ENCODE measurements at places on chromosomes 16 and 17.
A peak's percentile ranks its signal among the peaks of the same experiment; 100 is the strongest.

DNA sequence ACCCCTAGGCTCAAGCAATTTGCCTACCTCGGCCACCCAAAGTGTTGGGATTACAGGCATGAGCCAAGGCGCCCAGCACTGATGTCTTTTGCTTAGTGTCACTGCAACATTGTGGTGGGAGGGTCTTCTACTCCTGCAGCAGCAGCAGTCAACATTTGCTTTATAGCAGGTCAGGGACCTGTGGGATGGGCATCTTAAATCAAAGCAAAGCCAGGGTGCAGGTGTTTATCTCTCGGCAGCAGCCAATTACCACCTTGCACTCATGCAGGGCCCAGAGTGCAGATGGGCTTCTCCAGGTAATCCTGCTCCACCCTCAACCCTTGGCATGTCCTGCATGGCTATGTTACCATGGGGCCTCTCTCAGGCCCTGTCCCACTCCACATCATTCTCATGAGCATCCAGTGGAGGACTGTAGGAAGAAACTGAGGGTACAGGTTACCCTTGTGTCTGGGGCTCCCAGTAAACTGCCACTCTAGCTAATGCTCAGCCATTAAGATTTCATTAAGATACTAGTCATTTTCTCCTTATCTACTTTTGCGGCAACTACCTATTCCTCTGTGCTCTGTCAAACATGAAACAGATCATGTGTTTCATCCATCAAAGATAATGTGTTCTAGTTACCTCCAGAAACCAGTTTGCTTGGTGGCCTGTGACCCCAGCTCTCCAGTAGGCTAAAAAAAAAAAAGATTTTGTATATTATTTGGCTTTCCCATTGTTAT, 16.8 kb downstream of the ADGRG5 start:
- peak; percentile 4 for DNase-seq

DNA sequence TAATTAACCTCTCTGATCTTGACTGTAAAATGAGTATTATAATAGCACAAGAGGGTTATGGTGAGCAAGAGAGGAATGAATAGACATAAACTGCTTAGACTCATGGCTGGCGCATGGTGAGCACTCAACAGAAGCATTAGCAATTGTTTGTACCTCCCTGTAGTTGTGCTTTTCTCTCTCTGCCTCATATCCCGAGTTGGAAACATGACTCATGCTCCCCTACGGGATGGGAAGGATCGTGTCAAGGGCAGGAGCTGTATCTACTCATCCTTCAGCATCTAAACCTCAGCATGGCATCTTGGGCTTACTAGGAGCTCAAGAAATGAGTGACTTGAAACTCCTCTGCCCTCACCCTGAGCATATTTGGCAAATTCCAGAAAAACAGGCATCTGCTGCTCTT, 299.6 kb downstream of the MAP2K4 start:
- peak; percentile 70 for DNase-seq

GRCh38 chr16:10827691-10828341, 9.2 kb upstream of the TVP23A start:
- DNase-seq = peak; percentile 92

DNA sequence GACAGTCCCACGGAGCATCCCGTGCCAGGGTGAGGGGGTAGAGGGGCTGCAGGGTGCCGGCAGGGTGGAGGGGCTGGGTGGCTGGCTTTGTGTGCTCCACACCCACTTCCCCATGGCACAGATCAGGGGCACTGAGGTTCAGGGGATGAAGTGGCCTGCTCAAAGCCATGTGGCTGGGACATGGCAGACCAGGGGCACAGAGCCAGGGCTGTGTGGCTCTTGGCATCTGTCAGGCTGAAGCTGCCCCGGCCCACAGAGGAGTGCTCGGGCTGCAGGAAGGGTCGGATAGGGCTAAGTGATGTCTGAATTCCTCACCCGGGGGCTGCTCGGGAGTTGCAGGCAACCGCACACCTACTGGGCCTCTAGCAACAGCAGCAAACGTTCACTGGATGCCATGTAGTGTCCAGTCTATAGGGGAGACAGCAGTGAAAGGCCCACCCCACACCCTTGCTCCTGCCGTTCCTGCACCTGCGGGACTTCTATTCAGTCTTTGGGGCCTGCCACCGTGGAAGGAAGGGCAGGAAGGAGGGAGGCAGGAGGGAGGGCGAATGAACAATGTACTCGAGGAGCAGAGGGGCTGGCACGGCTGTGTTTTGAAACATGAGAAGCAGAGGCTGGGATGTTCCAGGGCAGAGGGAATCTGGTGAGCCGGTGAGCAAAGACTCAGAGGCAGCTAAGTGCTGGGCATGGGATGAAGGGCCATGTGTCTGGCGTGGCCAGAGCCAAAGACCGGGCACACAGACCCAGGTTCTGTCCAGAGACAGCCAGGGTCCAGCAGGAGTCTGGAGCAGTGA, 15.1 kb downstream of the SLC5A10 start:
- DNase-seq = peak; percentile 40

GRCh38 chr17:30217054-30217453, 18.4 kb downstream of the SLC6A4 start:
- no peak for DNase-seq

GRCh38 chr17:9116861-9117568, 95.7 kb downstream of the NTN1 start:
- no peak for DNase-seq

GRCh38 chr17:38507921-38508569, 79.8 kb downstream of the ARHGAP23 start:
- DNase-seq = no peak

GRCh38 chr17:37725601-37726146, 19.2 kb downstream of the HNF1B start:
- no peak for DNase-seq

- DNase-seq = peak; percentile 20
These were observed 279.5 kb upstream of the MYOCD start for GRCh38 chr17:12386225-12386624.

- DNase-seq = no peak
These were observed 349.4 kb downstream of the SLC39A11 start for GRCh38 chr17:72743037-72743467.

GRCh38 chr16:47599512-47599911, 138.4 kb downstream of the PHKB start:
- DNase-seq = no peak

- DNase-seq = peak; percentile 12
These were observed 123.5 kb downstream of the CBLN1 start for GRCh38 chr16:49158029-49158642.

DNA sequence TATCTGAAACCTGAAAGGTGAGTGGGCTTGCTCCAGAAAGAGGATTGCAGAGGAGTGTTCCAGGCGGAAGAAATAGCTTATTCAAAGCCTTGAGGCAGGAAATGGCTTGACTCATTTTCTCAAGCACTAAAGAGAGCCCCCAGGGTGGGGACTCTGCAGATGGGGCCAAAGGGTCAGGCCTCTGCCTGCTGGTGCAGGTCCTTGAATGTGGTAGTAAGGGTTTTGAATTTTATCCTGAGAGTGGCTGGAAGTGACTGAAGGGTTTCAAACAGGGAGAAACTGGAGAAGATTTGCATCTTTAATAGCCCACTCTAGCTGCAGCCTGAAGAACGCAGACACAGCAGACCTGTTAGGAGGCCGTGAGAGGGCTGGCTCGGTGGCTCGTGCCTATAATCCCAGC, 144.4 kb downstream of the CCT6B start:
- DNase-seq = no peak

DNA sequence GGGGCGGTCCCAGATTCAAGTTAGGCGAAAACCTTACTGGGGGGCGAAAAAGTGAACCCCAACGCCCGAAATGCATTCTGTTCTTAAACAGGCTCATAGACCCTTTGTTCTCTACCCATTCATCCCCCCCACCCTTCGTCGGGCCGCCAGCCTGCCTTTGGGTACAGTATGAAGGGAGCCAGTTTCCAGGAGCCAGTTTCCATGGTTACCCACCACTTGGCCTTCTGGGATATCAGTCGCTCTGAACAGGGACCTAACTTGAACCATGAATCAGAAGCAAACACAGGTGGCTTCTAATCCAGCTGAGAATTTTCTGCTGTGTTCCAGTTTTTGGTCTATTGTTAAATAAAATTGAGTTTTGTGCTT, 532 bp downstream of the DHX40 start:
- peak; percentile 86 for DNase-seq

DNA sequence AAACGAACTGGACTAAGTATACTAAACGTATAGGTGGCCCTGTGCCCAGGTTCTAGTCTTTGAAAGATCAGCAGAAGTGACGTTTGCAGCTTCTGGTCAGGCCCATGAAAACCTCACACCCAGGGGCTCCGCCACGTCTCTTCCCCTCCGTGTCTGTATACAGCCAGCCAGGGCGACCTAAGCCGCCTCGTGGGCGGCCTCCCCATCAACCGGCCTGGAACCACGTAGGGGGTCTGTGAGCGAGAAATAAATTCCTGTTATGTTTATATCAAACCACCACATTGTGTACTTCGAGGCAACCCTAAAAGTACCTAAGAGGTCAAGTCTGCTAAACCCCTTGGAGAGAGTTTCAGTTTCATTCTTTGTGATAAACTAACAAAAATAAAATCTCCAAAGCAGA, 6.8 kb downstream of the TK1 start:
- DNase-seq = no peak

DNA sequence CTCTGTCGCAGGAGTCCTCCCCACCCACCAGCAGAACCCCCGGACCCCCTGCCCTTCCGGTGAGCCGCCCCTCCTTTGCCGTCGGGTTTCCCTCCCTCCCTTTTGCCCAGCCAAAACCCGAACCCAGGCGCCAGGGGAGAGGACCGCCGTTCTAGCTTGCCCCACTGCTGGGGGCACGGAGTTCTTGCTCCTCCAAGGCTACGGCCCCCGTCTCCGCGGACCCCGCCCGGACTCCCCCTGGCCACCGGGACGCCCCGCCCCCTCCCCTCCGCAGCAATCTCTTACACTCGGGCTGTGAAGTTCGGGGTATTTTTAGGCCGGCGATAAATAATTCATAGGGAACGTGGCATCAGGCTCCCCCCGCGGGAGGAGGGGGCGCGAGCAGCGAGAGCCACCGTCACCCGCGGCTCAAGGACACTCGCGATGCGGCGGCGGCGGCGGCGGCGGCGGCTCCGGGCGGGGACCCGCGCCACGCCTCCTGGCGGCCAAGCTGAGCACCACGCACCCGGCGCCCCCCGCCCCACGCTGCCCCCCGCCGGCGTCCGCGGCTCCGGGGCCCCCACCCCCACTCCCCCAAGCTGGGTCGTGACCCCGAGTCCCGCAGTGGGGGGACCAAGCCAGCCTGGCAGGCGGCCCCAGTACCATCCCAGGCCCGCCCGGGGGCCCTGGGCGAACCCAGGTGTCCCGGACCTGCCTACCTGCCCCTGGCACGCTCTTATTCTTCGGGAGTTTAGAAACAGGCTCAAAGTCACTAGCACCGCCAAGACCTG, at the start of gene GRIN2C:
TSS of gene GRIN2C (minus strand) at position 427 of the 770 bp plus-strand sequence. CDS start 4,793 bp downstream, outside the sequence.
- DNase-seq = peak; percentile 50

GRCh38 chr17:53420035-53420641, 402.6 kb upstream of the KIF2B start:
- DNase-seq = no peak

- no peak for DNase-seq
These were observed 10.9 kb upstream of the CACNG4 start for GRCh38 chr17:66953630-66954020.

GRCh38 chr17:74297941-74298340, 23.9 kb downstream of the DNAI2 start:
- DNase-seq = no peak

- DNase-seq = no peak
These were observed 9.2 kb downstream of the TBKBP1 start for GRCh38 chr17:47703191-47703591.
